D341Med (cell line): ENCODE measurements at places on chromosomes 5 and 9.

- no peak for DNase-seq
These were observed 33.3 kb downstream of the TDRD7 start for GRCh38 chr9:97445119-97445701.

- DNase-seq = no peak
These were observed 15.5 kb upstream of the MGAT1 start for GRCh38 chr5:180817893-180818674.

DNA sequence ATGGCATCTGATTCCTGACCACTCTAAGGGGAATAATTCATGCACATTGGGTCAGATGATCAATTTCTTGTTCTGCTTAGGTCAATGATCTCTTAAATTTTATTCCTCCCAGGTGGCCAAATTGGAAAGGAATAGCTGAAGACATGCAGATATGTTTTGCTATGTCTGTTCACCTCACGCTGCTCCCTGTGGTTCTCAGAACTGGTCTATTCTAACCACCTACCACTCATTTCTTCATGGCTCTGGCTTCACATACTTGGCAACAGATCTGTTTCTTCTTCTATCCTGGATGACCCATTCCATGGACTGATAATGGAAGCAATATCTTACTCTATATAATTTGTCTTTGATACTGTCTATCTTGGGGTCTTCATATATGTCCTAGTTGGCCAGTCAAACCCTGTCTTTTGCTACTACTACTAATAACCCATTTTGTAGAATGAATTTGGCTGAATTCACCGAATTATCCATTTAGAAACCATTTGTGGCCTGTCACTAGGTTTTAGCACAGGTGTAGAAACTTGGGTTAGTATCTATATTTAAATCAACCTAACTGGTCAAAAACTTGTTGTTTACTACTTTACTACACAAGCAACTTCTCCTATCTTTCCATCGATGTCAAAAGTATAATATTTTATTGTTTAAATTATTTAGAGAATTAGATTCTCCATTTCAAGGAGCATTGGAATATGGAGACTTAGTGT, 650.9 kb downstream of the TLE4 start:
- no peak for DNase-seq

- DNase-seq = peak; percentile 18
These were observed 766.4 kb upstream of the WWC1 start for GRCh38 chr5:167525004-167525403.

DNA sequence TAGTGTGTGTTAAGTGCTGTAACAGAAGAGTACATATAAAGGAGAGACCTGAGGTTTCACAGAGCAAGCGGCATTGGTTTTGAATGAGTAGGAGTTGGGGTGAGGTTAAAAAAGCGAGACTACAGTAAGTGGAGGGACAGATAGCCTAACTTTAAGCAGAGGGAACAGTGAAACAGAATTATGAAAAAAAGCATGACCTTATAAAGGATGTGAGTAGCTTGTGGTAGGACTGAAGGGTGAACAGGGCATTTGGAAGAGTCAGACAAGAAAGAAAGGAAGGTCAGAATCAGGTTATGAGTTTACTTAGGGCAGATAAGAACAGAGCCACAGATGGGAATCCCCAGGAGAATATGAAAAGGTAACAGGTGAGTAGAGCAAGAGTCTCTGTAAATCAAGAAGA, 22.5 kb downstream of the MSANTD3 start:
- no peak for DNase-seq

- no peak for DNase-seq
These were observed 12.8 kb upstream of the PANK3 start for GRCh38 chr5:168592014-168592368.

DNA sequence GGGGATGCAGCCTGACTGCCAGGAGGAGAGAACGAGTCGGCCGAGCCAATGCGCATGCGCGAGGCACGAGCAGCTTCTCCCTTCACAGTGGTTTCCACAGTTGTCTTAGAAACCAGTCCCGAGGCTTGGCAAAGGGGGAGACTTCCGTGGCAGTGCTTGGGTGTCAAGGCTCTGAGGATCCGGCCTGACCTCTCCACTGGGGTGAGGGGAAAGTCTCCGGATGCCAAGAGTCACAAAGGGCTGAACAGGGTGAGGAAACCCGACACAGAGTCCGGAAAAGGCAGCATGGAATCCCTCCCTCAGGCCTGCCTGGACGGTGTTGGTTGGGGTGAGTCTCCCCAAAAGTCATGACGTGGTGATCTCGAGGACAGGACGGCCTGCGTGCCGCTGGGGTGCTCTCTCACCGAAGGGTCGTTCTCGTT, 475.5 kb downstream of the SPATA31A7 start:
- peak; percentile 2 for DNase-seq

GRCh38 chr5:1162751-1163150, 38.6 kb upstream of the SLC6A19 start:
- DNase-seq = no peak

DNA sequence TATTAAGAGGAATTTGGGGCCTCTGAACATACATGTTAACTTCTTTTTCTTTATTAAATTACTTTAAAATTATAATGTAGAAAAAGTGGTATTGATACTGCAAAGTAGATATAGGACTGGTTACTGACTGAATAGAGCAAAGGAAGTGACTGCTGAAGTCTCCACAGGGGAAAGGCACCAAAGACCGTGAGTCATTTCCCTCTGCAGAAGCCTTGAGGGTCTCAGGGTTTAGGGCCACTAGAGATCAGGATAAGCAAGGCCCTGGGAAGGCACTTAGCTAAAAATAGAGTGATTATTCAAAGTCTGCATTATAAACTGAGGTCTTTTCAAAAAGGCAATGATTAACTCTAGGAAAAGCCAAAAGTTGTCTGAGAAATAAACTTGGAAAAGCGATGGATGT, 44.7 kb upstream of the ITGA1 start:
- no peak for DNase-seq

GRCh38 chr9:136787690-136788400, 3.3 kb upstream of the TMEM141 start:
- DNase-seq = peak; percentile 79

GRCh38 chr5:83538786-83539462, 67.4 kb downstream of the VCAN start:
- no peak for DNase-seq

- no peak for DNase-seq
These were observed 34.1 kb upstream of the PCA3 start for GRCh38 chr9:76729980-76730737.

DNA sequence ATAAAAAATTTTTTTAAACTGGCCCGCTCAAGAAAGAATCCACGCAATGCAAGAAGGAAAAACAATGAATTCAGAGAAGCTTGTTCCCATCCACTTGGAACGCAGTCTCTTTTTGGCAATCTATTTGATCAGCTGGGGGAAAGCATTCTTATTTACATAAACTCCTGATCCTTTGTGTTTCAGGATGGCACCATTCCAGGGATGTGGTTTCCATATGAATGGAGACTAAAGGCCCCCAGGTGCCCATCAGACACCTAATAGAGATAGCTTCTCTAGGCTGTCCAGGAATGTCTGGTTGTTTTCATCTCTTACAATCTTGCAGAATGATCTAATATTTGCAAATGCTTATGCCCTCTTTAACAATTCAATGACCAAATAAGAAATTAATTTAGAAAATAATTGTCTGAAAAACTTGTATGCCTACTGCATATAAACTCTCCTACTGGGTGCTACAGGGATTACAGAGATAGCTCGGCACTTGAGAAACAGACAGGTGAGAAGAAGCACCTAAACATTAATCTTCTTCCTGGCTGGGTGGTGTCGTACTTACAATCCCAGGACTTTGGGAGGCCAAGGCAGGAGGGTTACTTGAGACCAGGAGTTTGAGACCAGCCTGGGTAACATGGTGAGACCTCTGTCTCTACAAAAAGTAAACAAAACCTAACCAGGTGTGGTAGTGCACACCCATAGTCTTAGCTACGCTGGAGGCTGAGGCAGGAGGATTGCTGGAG, 3.0 kb upstream of the RASGRF2 start:
- no peak for DNase-seq

DNA sequence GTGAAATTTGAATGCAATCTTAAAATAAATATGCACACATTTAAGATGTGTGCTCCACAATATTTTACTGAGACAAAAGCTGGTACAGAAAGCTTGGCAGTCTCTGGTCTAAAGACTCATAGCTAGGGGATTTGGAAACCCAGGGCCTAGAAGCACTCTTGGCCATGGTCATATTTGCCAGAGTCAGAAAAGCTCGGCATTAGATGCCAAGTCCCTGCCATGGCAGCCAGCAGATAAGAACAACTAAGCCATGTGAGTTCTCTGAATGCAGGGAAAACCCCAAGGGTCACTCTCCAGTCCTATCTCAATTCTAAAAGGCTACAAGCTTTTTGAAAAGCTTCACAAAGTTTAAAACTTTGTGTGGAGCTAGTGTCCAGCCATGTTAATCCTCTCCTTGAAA, 119.5 kb downstream of the FAM114A2 start:
- no peak for DNase-seq

DNA sequence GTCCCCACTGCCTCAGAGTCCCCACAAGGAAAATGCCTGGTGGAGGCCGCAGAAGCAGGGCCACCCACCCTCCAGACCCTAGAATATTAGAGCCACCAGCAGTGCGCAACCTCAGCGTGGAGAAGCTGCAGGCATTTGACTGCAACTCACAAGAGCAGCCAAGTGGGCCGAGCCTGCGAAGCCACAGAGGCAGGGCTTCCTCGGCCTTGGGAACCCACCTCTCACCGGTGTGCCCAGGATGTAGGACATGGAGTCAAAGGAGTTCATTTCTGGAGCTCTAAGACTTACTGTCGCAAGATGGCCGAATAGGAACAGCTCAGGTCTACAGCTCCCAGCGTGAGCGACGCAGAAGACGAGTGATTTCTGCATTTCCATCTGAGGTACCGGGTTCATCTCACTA, 397.9 kb upstream of the PIK3R1 start:
- DNase-seq = no peak

DNA sequence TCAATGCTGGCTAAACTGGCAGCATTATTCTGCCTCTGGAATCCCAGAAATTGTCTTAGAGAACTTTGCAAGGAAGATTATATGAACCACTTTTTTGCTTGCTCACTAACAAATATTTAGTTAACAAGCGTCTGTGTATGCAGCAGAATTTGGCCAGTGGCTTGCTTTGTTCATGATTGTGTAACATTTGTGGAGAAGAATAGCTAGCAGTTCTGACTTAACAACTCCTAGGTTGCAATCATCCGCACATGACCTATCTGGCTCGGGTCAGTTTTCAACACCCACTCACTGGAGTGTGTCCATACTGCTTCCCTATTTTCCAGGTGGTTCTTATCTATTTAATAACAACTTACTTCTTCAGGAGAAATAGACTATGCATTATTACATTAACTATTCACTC, 98.5 kb downstream of the SNX18 start:
- DNase-seq = no peak

DNA sequence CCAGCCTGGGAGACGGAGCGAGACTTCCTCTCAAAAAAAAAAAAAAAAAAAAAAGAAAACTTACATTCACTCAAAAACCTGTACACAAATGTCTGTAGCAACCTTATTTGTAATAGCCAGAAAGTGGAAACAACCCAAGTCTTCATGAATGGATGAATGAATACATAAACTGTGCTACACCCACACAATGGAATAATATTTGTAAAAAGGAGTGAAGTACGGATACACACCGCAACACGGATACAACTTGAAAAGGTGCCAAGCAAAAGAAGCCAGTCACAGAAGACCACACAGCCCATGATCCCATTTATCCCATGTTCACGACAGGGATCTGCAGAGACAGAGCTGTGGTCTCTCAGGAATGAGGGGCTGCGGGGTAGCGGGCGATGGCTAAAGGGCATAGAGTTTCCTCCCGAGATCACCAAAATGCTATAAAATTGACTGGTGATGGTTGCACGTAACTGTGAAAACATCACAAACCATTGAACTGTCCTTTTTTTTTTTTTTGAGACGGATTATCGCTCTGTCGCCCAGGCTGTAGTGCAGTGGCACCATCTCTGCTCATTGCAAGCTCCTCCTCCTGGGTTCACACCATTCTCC, 76.2 kb upstream of the COL5A1 start:
- no peak for DNase-seq

- no peak for DNase-seq
These were observed 493.1 kb downstream of the ZNF608 start for GRCh38 chr5:124253203-124253810.

DNA sequence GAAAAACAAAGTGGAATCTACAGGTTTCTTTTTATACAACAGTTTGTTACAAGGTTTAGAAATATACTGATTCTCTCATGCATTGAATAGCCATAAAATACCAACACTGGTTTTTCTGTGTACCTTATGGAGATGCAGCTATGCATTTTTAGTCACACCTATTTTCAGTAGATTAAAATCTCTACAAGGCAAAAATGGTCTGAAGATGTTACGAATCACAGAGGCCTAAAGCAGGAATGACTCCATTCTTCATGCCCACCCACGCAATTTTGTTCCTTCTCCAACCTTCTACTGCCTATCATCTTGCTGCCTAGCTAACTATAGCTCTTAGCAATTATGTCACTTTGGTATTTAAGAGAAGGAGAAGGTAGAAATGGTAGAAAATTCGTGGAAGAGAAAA, 9.9 kb downstream of the PLK2 start:
- DNase-seq = no peak

DNA sequence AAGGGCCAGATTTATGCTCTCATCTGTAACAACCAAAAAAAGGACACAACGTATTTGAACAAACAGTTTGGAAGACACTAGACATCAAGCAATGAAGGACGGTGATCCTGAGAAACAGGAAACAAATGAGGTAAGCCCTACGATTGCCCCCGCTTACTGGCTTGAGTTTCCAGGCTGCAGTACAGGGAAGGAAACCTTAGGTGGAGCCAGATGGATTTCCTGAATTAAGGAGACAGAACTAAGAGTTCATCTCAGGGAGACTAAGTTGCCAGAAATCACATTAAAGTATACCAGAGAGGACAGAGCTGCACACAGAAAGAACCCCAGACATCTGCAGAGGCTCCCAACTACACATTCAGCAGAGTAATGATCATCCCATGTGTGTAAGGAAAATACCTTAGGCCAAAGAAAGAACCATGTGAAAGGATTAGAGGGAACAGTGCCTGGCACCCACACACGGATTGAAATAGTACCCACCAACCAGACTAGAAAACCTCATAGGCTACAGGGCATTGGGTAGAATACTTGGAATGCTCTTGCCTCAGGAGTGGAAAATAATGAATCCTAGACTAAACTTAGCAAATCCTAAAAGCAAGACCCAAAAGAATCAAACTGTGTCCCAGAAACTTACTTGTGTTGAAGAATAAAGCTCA, 99.3 kb upstream of the NIPBL start:
- peak; percentile 62 for DNase-seq

GRCh38 chr5:11903614-11904264, 507 bp downstream of the CTNND2 start:
- DNase-seq = peak; percentile 76

- DNase-seq = no peak
These were observed 14.6 kb upstream of the GCNT1 start for GRCh38 chr9:76444322-76444929.
